ENCODE measurements at places on chromosomes 1 and 21. TPM values are rescaled to one million over a fixed set of nuclear protein-coding genes. Genes with fewer than 3 reads are reported as not detected.

GRCh38 chr1:70785287-70785686, 262.3 kb downstream of the PTGER3 start:
- DNase-seq = no peak

- DNase-seq = no peak
Observed at GRCh38 chr1:156744786-156745419, 4.0 kb upstream of the MRPL24 start.

PLA2G4A gene
- total RNA-seq = 5.6 TPM

GRCh38 chr1:38287547-38287946, 241.0 kb upstream of the POU3F1 start:
- no peak for DNase-seq

TNFRSF8 gene
- 0.88 TPM for total RNA-seq

S100B gene
- 25.6 TPM for total RNA-seq

- DNase-seq = no peak
Observed at GRCh38 chr1:234530672-234531071, 51.7 kb upstream of the TARBP1 start.

EDN2 gene
- 3.8 TPM for total RNA-seq

DNA sequence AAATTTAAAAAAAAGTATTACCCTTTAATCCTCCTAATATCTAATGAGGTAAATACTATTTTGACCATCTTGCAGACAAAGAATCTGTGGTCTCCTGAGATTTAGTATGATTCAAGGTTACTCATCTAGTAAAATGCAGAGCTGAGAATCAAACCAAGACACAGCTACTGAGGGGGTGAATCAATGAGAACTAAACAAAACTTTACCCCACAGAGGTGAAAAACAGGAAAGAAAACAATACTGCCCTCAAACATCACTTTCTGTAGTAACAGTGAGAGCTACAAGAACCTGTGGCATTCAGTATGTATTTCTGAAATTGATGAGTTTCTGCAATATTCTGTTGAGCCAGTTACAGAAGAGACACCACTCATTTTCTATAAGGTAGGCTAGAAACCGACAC, 85.1 kb downstream of the JAK1 start:
- DNase-seq = no peak

PROX1 gene
- 5.7 TPM for total RNA-seq

DNA sequence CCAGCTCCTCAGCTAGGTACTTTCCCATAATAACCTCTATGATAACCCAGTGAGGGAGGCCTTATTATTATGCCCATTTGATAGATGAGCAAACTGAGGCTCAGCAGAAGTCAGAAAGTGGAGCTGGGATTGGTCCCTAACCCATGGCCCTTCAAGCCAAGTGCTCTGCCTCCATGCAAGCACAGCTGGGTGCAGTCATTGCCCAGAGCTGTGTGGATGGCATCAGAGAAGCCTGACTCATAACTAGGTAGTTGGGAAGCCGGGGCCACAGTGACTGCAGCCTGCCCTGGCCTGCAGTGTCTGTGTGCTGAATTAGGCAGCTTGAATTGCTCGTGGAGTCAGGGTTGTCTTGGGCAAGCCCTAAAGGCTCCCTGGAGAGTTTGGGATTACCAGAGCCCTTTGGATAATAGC, 89.9 kb upstream of the SLC2A1 start:
- no peak for DNase-seq

OR14K1 gene
- total RNA-seq = 1.3 TPM

GRCh38 chr1:93347334-93347899, 1.7 kb downstream of the DR1 start:
- no peak for DNase-seq

- no peak for DNase-seq
Observed at GRCh38 chr21:35529171-35529863, 480.2 kb upstream of the RUNX1 start.

DNA sequence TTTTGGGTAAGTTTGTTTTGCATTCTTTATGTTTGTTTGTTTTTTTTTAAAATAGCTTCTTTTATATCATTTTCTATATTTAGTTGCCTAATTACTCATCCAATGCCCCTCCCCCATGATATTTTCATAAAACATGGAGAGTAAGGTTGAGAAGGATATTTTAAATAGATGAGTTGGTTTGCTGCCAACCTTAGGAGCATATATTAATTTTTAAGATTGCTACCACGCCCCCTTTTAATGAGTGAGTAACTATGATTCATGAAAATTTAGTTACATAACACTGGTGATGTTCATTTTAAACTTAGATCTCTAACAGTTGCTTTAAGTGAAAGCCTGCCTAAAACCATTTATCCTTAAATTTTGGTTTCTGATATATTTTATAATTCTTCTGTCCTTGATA, 18.7 kb downstream of the TMEM50A start:
- no peak for DNase-seq

SPATC1L gene
- total RNA-seq = 7.0 TPM

DNA sequence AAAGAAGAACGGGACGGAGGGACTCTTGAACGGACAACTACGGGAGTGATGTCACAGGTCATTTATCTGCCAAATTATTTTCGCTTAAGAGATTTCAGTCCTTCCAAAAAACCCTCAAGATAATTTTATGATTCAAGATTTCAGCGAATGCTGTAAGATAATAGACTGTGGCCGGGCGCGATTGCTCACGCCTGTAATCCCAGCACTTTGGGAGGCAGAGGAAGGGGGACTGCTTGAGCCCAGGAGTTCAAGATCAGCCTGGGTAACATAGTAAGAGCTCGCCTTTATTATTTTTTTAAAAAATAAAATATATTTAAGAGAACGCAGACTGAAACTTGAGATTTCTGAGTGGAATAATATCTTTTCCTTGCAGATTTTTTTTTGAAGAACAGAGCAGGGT, 609 bp downstream of the RWDD2B start:
- no peak for DNase-seq

GRCh38 chr1:30801771-30802198, 44.2 kb upstream of the LAPTM5 start:
- peak; percentile 85 for DNase-seq

- DNase-seq = no peak
Observed at GRCh38 chr1:166673722-166674121, 165.6 kb upstream of the POGK start.

TAS1R1 gene
- total RNA-seq = not detected

EXOSC10 gene
- 77.7 TPM for total RNA-seq

GRCh38 chr1:211705467-211706091, 30.2 kb upstream of the NEK2 start:
- DNase-seq = no peak

GRCh38 chr1:116699605-116700004, 32.1 kb upstream of the IGSF3 start:
- DNase-seq = no peak

DNA sequence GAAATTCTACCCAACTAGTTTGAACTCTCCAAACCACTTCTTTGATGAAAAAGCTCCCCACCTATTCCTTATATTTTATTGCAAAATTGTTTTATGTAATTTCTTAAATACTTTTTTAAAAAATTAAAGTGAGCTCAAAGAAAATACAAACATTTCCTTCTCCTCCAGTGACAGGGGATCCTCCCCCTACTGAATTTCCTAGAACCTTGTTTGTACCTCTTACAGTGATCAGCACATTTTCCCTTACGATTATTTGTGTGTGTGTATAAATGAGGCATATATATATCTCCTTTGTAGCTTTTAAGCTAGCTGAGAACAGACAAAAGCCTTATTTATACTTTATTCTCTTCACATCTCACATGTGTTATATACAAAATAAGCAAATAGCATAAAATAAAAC, 44.4 kb downstream of the VAV3 start:
- no peak for DNase-seq

DNA sequence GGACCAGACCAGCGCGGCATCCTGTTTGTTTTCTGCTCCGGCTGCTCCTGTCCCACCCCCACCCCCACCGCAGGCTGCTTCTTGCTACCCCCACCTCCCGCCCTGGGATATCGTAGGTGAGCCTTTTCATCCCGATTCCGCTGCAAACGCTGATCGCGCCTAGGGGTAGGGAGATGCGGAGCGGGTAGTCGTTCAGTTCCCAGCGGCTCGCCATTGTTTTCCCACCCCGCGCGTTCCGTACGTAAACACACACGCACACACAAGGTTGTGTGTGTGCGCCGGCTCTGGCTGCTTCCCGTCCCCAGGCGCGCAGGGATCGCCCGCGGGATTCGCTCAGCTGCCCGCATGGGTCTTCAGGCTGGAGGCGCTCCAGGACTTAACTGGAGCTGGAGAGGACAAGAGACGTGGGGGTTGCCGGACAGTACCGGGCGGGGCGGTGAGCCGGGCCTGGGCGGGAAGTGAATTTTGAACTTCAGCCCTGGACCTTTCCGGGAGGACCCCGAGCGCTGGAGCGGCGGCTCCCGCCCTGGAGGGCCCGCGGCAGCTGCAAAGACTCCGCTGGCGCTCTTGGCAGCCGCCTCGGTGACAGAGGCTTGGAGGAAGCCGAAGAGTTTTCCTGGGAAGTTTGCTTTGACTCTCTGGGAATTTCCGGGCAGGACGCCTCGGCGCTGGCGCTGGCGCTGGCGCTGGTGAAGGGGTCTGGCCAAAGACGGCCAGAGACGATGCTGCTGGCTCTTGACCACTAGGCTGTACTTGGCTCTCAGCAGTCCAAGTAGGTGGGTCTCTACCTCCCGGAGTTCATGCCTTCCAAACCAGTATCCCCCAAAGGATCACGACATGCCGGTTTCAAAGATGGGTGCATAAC, 1.6 kb downstream of the SOX13 start:
- no peak for DNase-seq

STX12 gene
- total RNA-seq = 165 TPM

SCYL3 gene
- total RNA-seq = 17.4 TPM

GRCh38 chr1:17669866-17670451, 85.2 kb upstream of the ACTL8 start:
- DNase-seq = no peak

- no peak for DNase-seq
Observed at GRCh38 chr1:100213141-100213540, 35.1 kb upstream of the LRRC39 start.

DNA sequence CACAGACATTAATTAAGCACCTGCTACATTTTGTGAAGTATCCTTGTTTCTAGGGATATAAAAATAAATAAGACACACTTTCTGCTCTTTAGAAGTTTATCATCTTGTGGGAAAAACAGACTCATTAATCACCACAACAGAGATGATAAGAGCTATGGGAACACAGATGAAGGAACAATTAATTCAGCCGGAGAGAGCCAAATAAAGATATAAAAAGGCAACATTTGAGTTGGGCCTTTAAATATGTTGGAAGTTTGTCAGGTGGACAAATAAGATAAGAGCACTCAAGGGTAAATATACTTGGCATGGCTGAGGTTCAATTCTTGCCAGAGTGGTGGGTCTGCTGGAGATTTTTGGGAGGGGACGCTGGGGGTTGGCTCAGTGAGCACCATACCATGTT, 34.2 kb upstream of the VTCN1 start:
- no peak for DNase-seq

LHX8 gene
- not detected for total RNA-seq

DNA sequence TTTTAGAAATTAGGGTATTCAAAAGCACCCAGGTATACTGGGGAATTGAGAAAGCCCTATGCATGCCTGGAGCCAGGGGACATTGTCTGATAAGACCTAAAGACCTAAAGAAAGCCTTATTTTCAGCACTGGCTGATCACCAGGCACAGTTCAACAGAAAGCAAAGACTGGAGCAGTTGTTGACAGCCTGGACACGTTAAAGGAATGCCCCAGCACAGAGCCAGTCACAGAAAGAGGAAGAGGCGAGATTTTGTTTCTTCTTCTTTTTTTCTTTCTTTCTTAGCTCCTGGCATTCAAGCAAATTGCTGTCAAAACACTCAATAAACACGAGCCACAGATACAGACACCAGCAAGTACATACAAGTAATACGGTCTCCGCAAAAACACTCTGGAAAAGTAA, 40.4 kb downstream of the RNF187 start:
- no peak for DNase-seq

GRCh38 chr1:175690915-175691314, 52.5 kb downstream of the TNR start:
- no peak for DNase-seq

- DNase-seq = no peak
Observed at GRCh38 chr1:37839676-37840075, 19.7 kb downstream of the MTF1 start.

CD1C gene
- 0.66 TPM for total RNA-seq

- DNase-seq = no peak
Observed at GRCh38 chr1:212621043-212621948, 12.7 kb downstream of the ATF3 start.

GRCh38 chr21:36034211-36034913, 26.0 kb downstream of the SETD4 start:
- no peak for DNase-seq

DNA sequence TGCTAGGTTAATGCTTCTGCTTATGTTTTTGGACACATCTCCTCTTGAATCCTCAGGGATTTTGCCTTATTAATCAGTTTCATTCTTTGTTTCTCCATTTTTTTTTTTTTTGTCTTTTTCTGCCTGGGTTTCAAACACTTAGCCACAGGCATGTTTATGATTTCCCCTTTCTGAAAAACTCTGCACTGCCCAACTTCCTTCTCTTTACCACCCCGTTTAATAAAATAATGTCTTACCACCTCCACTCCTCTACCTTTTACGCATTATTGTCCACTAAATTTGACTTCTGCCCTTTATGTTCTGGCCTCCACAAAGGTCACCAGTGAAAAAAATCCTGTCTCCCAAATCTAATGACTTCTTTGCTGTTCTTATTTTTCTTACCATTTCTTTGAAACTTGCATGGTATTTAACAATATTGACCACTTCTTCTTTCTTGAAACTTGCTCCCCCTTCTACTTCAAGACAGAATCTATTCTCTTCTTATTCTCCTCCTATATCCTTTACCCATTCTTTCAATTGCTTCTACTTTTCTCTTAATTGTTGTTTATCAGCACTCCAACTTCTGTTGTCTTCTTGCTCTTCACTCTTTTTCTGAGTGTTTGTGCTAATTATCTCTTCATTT, 150.3 kb downstream of the TNFSF18 start:
- DNase-seq = no peak

- no peak for DNase-seq
Observed at GRCh38 chr1:198300451-198300850, 143.7 kb downstream of the NEK7 start.

DNA sequence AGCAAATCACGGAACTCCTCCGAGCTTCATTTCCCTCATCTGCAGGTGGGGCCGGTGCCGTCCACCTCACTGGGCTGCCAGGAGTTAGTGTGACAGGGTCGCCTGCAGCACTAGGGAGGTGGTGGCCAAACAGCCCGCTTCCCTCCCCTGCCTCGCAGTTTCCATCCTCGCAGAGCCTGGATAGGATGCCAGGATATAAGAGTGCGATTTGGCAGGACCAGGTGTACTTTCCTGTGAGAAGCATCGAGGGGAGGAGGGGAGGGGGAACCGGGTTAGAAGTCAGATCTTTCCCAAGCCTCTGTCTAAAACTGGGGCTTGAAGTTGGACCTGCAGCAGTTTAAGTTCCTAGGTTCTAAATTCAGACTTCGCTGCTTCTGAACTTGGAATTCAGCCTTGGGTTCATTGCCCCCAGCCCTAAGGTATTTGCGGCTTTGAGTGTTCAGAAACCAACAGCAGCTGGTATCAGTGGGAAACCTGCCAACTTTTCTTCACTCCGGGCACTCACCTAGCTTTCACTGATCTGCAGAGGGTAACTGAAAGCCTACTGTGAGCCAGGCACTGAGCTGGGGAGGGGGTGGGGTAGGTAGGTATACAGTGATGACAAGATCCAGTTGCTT, 1.7 kb upstream of the JUN start:
- DNase-seq = peak; percentile 77

RNF186 gene
- 0.44 TPM for total RNA-seq

GRCh38 chr1:22207511-22208267, 64.8 kb upstream of the WNT4 start:
- no peak for DNase-seq

- DNase-seq = no peak
Observed at GRCh38 chr1:44114098-44114497, 4.5 kb upstream of the KLF17 start.

GRCh38 chr1:150422541-150422940, 58.6 kb downstream of the RPRD2 start:
- DNase-seq = no peak

BRINP2 gene
- 2.9 TPM for total RNA-seq

Data from breast epithelium (tissue), 4 donors.